ENCODE measurements at places on chromosomes 1 and 21. TPM values are rescaled to one million over a fixed set of nuclear protein-coding genes. Genes with fewer than 3 reads are reported as not detected.

GRCh38 chr1:109978761-109979488, 5.6 kb upstream of the AHCYL1 start:
- peaks cover 13% of the 10 kb centered on the region for H3K27me3 ChIP-seq
- no peak overlapping the region for H3K4me3 ChIP-seq
- peaks cover 3% of the 10 kb centered on the region for H3K4me1 ChIP-seq
- no peaks in the 10 kb centered on the region for H3K36me3 ChIP-seq
- DNase-seq = no peak
- no peak overlapping the region for H3K27ac ChIP-seq

GRCh38 chr1:67880056-67880601, 46.9 kb upstream of the GNG12 start:
- H3K36me3 ChIP-seq = no peaks in the 10 kb centered on the region
- peaks cover 5% of the 10 kb centered on the region for H3K27me3 ChIP-seq
- no peaks in the 10 kb centered on the region for H3K4me1 ChIP-seq
- no peak overlapping the region for H3K4me3 ChIP-seq
- no peak overlapping the region for H3K27ac ChIP-seq

- H3K27ac ChIP-seq = peak within 1 kb of the TSS; percentile 21
- H3K4me3 ChIP-seq = peak within 1 kb of the TSS; percentile 85
- peak; percentile 51 for DNase-seq
- peaks cover 4% of the 10 kb centered on the region for H3K27me3 ChIP-seq
- peaks cover 18% of the 10 kb centered on the region for H3K36me3 ChIP-seq
- H3K4me1 ChIP-seq = peaks cover 42% of the 10 kb centered on the region
Observed at GRCh38 chr1:149917571-149918144, at the start of gene SV2A. Gene SV2A (minus strand): TSS chr1:149917844. CDS start chr1:149913840, 4,004 bp downstream.

GRCh38 chr1:175341631-175342429, 149.3 kb upstream of the KIAA0040 start:
- peaks cover 29% of the 10 kb centered on the region for H3K27me3 ChIP-seq
- H3K36me3 ChIP-seq = no peaks in the 10 kb centered on the region
- no peak overlapping the region for H3K27ac ChIP-seq
- no peak for DNase-seq
- no peaks in the 10 kb centered on the region for H3K4me1 ChIP-seq

BMP8B gene
- 0.65 TPM for total RNA-seq

- no peak overlapping the region for H3K27ac ChIP-seq
- H3K4me3 ChIP-seq = no peak overlapping the region
- H3K4me1 ChIP-seq = no peaks in the 10 kb centered on the region
- DNase-seq = no peak
Observed at GRCh38 chr1:80640978-80641377, 1159.8 kb upstream of the ADGRL2 start.

PROX1 gene
- total RNA-seq = not detected

DNA sequence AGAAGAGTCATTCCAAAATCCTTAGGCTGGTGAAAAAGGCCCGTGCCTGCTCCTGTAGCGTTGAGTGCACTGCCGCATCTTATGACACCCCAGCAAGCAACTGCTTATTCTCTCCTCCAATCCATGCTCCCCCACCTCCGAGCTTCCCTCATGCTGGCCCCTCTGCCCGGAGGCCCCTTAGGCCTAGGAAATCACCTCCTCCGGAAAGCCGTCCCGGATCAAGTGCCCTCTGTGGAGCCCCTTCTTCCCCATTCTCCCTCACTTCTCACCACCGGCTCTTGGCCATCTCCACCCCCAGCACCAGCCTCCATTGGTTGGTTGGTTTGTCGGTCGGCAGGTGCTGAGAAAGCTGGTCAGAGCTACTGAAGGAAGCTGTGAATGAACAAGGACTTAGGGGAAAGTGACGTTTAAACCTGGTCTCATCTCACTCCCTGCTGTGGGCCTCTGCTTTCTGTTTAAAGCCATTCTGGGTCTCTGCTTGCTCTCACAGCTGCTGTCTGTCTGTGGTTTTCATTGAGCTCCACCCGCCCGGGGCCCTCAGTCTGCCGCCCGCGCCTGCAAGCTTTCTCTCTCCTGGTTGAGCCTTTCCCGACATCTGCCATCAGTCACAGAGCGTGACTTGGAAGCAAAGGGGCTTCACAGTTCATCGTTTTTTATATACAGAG, 122.2 kb downstream of the KCNN3 start:
- H3K4me1 ChIP-seq = peaks cover 54% of the 10 kb centered on the region
- peak overlapping the region; percentile 15 for H3K4me3 ChIP-seq
- DNase-seq = peak; percentile 59
- peak overlapping the region; percentile 50 for H3K27ac ChIP-seq
- H3K36me3 ChIP-seq = no peaks in the 10 kb centered on the region

FMO2 gene
- not detected for total RNA-seq
